Transverse colon (tissue), 4 donors: ENCODE measurements at places on chromosomes 4 and X. TPM values are rescaled to one million over a fixed set of nuclear protein-coding genes. Genes with fewer than 3 reads are reported as not detected.

- DNase-seq: no peak
These were observed 51.9 kb upstream of the XIAP start for GRCh38 chrX:123807835-123808416.

- peak; percentile 14 for DNase-seq
These were observed 76.0 kb downstream of the SPIN4 start for GRCh38 chrX:63275127-63275526.

- DNase-seq: no peak
These were observed 34.0 kb upstream of the PPP2R3B start for GRCh38 chrX:420496-421223.

- no peak for DNase-seq
These were observed 19.1 kb upstream of the ZXDA start for GRCh38 chrX:57929373-57929772.

GRCh38 chrX:112851806-112852205 lies 11.2 kb upstream of the AMOT start:
- no peak for DNase-seq

DNA sequence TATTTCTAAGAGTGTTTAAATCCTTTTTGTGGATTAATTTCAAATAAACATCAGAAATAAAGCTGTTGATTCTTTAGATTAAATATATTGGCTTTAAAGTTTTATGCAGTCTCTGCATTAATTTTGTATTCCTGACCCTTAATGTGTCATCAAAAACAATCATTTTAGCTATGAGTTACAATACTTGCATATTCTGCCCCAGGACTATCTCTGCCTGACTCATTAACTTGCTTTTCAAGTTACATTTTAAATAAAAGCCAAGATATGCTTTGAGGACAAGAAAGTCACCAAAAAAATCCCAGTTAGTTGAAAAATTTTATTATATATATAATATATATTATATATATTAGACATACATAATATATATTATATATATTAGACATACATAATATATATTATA lies 208.7 kb downstream of the ADGRL3 start:
- DNase-seq: no peak

- no peak for DNase-seq
These were observed 1879.4 kb upstream of the TENM3 start for GRCh38 chr4:180363815-180364214.

GRCh38 chrX:131763674-131764073 lies 219.8 kb downstream of the OR13H1 start:
- peak; percentile 89 for DNase-seq

- no peak for DNase-seq
These were observed 101.8 kb downstream of the ATP11C start for GRCh38 chrX:139831017-139831416.

DNA sequence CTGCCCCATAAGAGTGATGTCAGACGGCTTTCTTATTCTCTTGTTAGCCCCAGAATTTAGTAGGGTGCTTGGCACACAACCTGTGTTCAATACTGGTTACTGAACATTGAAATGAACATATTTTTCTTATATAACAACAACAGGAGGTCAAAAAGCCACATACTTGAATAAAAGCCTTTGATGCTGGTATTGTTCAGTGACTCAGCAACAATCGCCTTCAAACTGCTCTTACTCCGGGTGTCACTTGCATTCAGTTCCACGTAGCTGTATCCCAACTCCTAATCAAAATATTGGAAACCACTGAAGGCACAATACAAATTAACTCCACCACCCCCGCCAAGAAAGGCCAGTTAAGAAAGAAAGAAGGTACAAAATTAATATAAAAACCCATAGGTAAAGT lies 61.5 kb downstream of the RFC1 start:
- DNase-seq: no peak

GRCh38 chrX:68043713-68044438 lies 389.4 kb downstream of the OPHN1 start:
- DNase-seq: no peak

GRCh38 chrX:103073467-103073866 lies 9.5 kb upstream of the BEX1 start:
- DNase-seq: no peak

- DNase-seq: no peak
These were observed 157.4 kb downstream of the PTTG2 start for GRCh38 chr4:38117591-38117990.

- DNase-seq: no peak
These were observed 202.1 kb downstream of the ARHGAP24 start for GRCh38 chr4:85676850-85677590.

DNA sequence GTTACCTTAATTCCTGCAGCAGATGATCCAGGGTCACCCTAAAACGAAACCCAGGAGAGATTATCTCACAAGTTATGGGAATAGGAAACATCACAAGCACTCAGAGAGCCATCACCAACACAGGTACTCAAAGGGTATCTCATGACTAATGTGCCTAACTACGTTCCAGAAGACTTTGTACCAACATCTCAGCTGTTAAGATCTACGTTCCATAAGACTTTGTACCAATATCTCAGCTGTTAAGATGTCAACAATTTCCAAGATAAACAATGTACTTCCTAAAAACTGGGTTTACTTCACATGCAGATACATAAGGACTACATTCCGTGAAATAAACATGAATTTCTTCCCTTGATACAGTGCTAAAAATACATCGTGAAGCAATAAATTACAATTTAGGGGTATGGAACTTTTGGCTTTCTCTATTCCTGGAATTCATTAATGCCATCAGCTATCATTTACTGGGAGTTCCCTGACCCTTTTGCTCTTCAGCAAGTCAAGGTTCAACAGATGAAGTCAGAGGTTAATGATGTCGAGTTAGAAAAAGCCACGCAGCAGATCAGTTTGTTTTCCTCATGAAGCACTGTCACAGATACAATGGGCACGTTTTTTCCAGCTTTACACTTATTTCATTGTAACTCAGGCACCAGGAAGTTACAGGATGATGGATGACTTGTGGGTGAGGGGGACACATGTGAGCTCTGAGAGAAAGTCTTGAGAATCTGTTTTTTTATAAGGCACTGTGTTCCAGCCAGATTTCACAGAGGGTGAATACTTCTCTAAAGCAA lies 127.0 kb upstream of the ETNPPL start:
- no peak for DNase-seq

GRCh38 chr4:156473151-156473550 lies 498.4 kb downstream of the PDGFC start:
- DNase-seq: no peak

GRCh38 chr4:143858456-143858855 lies 46.9 kb downstream of the GYPE start:
- DNase-seq: no peak

DNA sequence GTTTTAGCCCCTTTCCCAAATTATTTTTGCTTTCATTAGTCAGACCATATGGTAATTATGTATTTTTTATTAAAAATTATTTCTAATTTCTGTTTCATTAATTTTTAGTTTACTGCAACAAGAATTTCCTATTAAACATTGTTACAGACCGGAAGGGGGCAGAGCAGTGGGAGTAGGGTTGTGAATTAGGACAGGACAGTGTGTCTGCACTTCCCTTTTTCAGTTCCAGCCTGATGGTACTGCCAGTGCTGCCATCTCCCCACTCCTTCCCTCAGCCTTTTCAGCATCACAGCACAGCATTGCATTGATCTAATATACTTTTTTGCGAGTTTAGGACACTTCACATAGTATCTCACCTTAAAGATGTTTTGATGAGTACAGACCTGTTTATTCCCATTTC lies 76.5 kb downstream of the STIM2 start:
- DNase-seq: no peak

- no peak for DNase-seq
These were observed 164.2 kb upstream of the SPRY1 start for GRCh38 chr4:123232439-123232838.

GRCh38 chrX:38649674-38650647 lies 88.6 kb downstream of the TSPAN7 start:
- DNase-seq: no peak

- DNase-seq: no peak
These were observed 144.9 kb downstream of the FNIP2 start for GRCh38 chr4:158913766-158914165.

DNA sequence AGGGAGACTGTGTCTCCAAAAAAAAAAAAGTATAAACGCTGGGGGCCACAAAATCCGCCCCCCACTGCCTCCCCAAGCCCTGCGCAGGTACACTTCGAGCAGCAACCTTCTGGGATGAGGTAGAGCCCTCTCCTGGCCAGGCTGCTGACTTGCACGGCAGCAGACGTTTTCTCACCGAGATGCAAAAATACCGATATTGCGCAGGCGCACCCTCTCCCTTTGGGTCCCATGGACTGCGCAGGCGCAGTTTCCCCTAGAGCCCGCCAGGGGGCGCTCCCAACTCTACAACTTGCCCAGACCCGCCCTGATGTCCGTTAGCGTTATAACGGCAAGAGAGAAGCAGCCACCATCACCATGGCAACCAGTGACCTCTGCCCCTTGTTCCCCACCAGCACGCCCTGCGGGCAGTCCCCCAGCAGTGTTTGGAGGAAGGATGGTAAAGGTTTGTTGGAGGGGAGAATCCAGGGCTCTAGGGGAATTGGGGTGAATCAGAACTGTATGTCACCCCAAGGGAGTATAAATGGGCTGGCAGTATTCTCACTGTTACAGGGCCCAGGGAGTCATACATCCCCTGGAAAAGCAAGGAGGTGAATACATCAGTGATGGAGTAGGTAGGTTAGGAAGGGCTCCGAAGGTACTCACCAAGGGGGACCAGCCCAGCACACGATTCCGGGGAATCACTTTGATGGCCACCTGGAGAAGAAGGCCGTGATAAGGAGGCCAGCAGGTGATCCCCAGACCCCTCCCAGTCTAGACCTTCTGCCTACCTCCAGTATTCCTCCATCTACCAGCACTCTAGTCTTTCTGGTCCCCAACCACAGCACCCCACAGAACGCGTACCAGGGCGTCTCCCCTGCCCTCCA lies 1.5 kb downstream of the PIM2 start:
- DNase-seq: peak; percentile 92

RBMXL3 gene
- not detected for total RNA-seq

AWAT2 gene
- total RNA-seq: not detected

WDR45 gene
- 146 TPM for total RNA-seq

TACR3 gene
- not detected for total RNA-seq

ERCC6L gene
- 0.41 TPM for total RNA-seq

SLC9A7 gene
- 29.2 TPM for total RNA-seq

PLAC1 gene
- total RNA-seq: 0.79 TPM

PAK3 gene
- 0.27 TPM for total RNA-seq

RPS6KA6 gene
- total RNA-seq: 11.2 TPM

PORCN gene
- total RNA-seq: 10.1 TPM

C4orf36 gene
- total RNA-seq: not detected

RAB9B gene
- total RNA-seq: 0.40 TPM

CNKSR2 gene
- total RNA-seq: 15.0 TPM

CXCL11 gene
- total RNA-seq: not detected

CYTL1 gene
- 1.8 TPM for total RNA-seq
